ENCODE measurements at places on chromosomes 12 and 14. TPM values are rescaled to one million over a fixed set of nuclear protein-coding genes. Genes with fewer than 3 reads are reported as not detected.

GRCh38 chr12:10102322-10102721, 3.5 kb upstream of the CLEC1A start:
- no peak for DNase-seq

GRCh38 chr14:65729566-65729965, 317.0 kb downstream of the FUT8 start:
- DNase-seq = no peak

DNA sequence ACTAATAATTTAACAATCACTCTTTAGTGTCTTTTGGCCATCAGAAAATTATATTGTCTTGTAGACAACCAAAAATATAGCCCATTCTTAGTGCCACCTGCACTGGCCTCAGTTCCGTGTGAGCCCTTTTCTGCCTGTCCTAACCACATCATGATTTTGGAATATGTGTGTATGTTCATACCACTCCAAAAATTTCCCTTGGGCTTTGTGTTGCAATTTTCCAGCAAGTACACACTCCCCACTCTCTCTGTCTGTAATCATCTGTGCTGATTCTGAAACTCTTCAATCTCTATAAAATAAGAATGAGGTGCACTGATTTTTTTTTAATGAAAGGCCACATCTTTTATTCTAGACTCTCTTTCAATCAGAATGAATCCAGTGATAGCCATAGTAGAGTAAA, 196.0 kb downstream of the PIK3C2G start:
- no peak for DNase-seq

- DNase-seq = no peak
Measured at GRCh38 chr12:83473408-83474095, 786.8 kb downstream of the TMTC2 start.

GRCh38 chr12:126432780-126433179, 1367.5 kb downstream of the AACS start:
- DNase-seq = no peak

GRCh38 chr12:55065535-55065934, 45.8 kb downstream of the NEUROD4 start:
- DNase-seq = no peak

GRCh38 chr12:101951002-101951670, 73.8 kb downstream of the DRAM1 start:
- DNase-seq = no peak

DNA sequence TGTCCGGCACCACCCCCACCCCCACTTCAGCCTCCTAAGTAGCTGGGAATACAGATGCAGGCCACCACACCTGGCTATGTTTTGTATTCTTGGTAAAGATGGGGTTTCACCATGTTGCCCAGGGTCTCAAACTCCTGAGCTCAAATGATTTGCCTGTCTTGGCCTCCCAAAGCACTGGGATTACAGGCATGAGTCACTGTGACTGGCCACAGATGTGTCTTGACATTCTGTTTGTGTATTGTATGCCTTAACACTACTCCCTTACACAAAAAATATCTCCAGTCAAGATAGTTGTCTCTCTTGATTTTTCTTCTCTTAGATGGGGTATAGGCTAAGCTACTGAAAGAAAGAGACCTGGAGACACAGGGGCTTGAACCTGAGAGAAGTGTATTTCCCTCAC, 17.6 kb downstream of the CLEC14A start:
- DNase-seq = no peak

GRCh38 chr12:122850695-122851350, 15.6 kb downstream of the HIP1R start:
- no peak for DNase-seq

- DNase-seq = no peak
Measured at GRCh38 chr12:80262346-80262745, 163.0 kb downstream of the OTOGL start.

DNA sequence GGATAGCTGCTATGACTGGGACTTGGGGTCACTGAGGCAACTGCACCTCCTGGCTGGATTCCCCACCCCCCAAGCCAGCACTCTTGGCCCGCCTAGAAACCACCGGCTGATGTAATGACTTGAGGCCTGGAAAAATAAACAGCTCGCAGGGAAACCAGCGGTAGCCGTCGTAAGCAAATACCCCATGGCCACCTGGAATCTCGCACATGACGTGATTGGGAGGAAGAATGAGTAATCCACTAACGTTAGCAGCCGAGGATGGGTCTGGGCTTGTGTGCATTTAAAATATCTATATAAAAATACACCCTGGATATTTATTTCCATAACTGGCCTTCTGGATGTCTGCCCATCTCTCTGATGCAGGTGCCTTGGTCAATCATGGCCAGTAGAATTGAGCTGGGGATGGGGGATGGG, 120.1 kb downstream of the SMOC1 start:
- no peak for DNase-seq

DNA sequence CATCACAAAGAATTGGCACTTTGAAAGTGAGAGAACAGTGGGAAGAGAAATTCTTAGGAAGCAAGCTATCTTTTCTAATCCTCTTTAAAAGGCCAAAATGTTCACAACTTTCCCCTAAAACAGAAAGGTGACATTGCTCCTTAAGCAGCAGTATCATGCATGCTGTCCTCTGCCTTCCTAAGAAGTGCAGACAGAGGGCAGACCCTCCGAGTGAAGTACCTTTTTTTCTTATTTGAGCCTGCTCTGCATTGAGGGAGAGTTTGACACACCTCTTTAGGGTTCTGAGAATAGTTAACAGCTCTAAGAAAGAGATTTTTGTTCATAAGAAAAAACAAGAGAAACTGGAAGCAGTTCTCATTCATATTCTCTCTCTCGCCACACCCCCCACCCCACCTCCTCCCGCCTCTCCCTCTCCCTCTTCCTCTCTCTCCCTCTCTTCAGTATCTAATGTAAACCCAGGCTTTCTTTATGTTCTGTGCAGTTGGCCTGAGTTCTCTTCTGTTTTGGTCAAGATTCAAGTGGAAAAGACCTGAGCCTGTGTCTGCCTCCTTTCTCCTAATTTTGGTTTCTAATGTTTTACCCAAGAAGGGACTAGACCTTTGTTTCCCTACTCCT, 709.1 kb downstream of the DIO2 start:
- DNase-seq = peak; percentile 4

DNA sequence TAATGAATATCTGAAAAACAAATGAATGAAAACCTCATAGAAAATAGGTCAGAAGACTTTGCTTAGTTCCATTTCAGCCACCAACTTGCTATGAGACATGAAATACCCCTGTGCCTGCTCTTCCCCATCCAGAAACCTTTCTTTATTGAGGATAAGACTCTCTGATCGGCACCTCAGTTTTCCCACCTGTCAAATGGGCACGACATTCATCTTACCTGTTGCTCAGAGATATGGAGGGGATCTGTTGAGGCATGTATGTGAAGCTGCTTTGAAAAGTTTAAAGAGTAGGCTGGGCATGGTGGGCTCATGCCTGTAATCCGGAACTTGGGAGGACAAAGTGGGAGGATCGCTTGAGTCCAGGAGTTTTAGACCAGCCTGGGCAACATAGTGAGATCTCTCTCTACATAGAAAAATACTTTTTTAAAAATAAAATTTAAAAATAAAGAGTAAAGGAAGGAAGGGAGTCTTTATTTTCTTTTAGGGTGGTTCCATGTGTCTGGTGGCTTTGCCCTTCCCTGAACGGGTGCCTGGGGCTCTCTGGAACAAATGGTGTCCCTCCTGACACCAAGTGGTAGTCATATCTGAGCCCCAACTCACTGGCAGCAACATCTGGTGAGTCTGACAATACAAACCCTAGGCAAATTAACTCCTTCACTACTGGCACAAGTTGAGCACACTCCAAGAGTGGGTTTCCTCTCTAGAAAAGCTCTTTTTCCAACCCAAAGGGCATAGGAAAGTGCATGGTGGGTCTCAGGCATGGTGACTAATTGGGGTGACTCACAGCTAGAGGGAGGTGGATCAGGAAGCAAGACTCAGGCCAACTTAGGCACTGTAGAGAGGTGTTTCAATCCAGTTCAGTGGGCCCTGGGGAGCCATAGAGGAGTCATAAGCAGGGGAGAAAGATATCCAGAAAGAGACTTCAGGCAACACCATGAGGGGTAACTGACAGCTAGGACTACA, 42.1 kb downstream of the MAP1LC3B2 start:
- DNase-seq = no peak

Gene PLEKHD1
- polyA plus RNA-seq = 0.29 TPM

Gene NELL2
- 27.2 TPM for polyA plus RNA-seq

Gene SLC38A4
- polyA plus RNA-seq = 6.4 TPM

Gene RNASE3
- polyA plus RNA-seq = 0.78 TPM

Gene CD163L1
- polyA plus RNA-seq = 8.9 TPM

Gene GYS2
- polyA plus RNA-seq = not detected

Gene SETD1B
- 12.3 TPM for polyA plus RNA-seq
